ENCODE measurements at places on chromosomes 3 and 15. TPM values are rescaled to one million over a fixed set of nuclear protein-coding genes. Genes with fewer than 3 reads are reported as not detected.

GRCh38 chr3:181458857-181459256, 252.9 kb upstream of the SOX2 start:
- no peak for DNase-seq

CCDC39 gene
- total RNA-seq, result 0.81 TPM

GRCh38 chr3:124492824-124493223, 237.4 kb upstream of the UMPS start:
- DNase-seq, result no peak

DNA sequence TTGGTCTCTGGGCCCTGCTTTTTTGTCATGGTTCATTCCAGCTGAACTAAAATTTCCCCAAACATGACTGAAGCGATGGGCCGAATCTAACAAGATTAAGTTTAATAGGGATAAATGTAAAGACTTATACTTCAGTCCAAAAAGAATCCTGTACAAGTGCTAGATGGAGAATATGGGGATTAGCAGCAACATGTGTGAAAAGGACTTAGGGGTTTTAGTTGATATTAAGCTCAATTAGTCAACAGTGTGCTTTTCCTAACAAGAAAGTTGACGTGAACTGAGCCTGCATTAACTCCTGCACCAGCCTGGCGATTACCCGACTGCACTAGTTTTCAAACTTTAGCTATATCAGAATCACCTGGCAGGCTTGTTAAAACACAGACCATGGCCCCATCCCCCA, 61.0 kb upstream of the BBX start:
- no peak for DNase-seq

DGKG gene
- 8.0 TPM for total RNA-seq

DNA sequence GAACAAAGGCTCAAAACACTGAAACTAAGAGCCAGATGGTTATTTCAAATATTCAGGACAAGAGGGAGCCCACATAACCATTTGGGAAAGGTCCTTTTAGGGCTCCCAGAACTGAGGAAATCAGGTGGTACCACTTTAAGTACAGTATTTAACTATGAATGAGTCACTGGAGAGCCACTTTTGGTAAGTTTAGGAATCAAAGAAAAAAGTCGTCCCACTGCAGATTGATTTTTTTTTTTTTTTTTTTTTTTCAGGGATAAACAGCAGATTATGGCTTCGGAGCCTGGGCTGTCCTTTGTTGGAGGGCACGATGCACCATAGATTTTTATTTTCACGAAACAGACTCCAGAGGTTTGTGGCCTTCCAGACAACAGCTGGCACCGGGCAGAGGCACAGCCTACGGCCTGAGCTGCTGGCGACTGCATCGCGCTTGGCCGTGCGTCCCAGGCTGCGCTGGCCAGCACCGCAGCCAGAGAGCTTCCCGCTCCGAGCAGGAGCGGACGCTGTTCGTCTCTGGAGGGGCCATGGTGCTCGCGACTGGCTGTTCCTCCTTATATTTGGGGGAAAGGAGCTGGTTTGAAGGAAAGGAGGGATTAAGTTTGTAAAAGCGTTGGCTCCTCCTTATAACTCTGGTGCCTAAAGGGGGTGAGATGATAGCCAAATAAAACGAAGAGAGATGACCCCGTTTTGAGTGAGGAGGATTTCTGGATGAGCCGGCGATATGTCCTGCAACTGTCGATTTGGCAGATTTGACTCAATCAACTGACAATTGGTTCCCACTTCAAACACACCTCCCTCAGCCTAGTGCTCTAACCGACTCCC, 152.9 kb upstream of the GOLIM4 start:
- peak; percentile 51 for DNase-seq

RAB6B gene
- total RNA-seq, result 3.8 TPM

GRCh38 chr3:84974347-84974746, 15.6 kb downstream of the CADM2 start:
- DNase-seq, result no peak

- DNase-seq, result no peak
Observed at GRCh38 chr3:190481779-190482178, 32.1 kb upstream of the TMEM207 start.

WDR93 gene
- total RNA-seq, result not detected

DNA sequence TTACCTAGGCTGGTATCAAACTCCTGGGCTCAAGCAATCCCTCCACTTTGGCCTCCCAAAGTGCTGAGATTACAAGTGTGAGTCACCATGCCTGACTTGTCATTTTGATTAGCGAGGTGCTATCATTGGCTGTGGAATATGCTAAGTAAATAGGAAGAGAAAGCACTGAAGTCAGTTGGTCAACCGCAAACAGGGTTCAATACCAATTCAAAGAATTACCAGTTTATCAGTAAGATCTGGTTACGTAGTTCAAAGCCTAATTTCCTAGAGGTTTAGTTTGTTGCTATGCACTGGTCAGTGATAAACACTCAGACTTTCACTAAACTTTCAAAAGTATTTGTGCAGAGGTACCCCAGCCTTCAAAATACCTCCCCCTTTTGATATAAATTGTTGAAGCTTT, 29.5 kb downstream of the GLB1 start:
- no peak for DNase-seq

PRR20G gene
- not detected for total RNA-seq

DNA sequence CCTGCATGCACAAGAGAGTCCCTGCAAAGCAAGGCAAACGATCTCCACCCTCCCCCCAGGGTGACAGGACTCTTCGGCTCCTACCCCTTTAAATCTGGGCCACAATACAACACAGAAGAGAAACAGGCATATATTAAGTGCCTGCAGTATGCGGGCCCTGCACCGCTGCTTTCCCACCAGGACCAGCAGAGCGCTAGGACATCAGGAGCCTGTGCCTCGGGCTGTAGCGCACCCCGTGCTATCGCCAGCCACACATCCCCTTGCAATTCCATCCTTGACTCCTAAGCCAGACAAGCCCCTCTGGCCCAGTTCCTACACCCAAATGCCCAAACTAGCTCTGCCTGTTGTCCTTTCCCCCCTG, 4.1 kb downstream of the GALNT15 start:
- DNase-seq, result no peak

ZNF80 gene
- total RNA-seq, result not detected

- DNase-seq, result no peak
Observed at GRCh38 chr15:64740311-64741170, 34.8 kb downstream of the RBPMS2 start.

STAB1 gene
- total RNA-seq, result 29.0 TPM

DNA sequence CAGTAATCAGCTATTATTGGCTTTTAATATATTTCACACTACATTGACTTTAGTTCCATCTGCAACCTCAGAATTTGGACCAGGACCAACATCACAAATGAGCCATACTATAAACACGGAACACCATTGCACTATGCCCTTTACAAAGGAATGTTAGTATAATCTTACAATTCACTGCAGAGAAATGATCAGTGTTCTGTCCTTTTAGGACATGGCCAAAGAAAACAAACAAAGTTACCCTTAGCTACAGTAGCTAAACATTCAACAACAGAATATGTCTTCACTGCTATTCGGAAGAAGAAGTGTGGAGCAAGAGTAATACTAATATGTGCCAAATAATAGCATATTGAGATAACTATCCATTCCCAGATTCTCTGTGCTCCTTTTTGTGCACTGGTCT, 90.4 kb downstream of the NAALADL2 start:
- no peak for DNase-seq

GOLGA6L7 gene
- total RNA-seq, result not detected
